ENCODE measurements at places on chromosomes 3 and 15. TPM values are rescaled to one million over a fixed set of nuclear protein-coding genes. Genes with fewer than 3 reads are reported as not detected.

DNA sequence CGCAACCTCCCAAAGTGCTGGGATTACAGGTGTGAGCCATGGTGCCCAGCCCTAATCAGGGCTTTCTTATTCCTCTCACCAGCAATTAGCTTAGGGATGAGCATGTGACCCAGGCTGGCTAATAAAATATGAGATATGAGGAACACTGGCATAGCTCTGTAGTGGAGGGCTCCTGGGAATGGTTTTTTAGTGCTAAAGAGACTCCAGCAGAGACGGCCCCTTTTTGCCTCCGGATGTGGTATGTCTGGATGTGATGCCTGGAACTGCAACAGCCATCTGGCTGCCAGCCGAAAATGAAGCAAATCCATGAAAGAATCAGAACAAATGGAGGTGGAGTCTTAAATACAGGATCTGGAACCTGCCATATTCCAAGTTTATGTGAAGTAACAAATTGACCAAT is 69.1 kb upstream of the MAGI1 start:
- DNase-seq: peak; percentile 33

The ZNF620 gene
- polyA plus RNA-seq: 0.27 TPM

DNA sequence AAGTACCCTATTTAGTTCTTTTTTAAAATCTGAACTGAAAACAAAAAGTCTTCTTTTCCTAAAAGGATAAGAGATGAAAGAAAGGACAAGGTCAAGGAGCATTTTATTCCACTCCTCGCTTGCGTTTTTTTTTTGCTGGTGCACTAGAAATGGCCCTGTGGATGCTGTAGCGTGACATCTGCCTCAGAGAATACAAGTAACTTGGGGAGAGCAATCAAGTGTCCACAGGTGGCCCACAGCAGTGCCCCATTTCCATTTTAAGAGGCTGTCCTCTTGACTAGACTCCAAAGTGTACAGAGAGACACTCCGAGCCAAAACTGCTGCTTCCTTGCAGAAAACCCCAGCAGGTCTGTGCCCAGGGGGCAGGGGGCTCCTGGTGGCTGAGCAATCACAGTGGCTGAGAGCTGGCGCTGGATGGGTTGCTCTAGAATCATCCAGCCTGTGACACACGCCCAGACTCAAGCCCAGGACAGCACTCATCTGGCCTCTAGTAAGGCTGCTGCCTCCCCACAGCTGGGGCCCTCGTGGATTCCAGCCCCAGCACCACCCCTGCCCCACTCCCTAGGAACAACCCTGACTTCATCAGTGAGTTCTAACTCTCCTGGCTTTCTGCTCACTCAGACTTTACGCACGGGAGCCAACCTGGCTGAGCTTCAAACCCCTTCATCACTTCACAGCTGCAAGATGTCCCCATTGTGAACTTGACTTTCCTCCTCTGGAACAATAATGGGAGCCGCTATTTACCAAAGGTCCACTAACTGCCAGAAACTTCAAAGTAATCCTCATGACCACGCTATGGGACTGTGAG is 71.1 kb upstream of the SPATA12 start:
- DNase-seq: no peak

- peak; percentile 83 for DNase-seq
Observed at GRCh38 chr3:29280404-29281093, at the start of gene RBMS3. Gene RBMS3 (plus strand): TSS chr3:29281071.

GRCh38 chr15:25346371-25346770 is 92.5 kb downstream of the UBE3A start:
- DNase-seq: no peak

DNA sequence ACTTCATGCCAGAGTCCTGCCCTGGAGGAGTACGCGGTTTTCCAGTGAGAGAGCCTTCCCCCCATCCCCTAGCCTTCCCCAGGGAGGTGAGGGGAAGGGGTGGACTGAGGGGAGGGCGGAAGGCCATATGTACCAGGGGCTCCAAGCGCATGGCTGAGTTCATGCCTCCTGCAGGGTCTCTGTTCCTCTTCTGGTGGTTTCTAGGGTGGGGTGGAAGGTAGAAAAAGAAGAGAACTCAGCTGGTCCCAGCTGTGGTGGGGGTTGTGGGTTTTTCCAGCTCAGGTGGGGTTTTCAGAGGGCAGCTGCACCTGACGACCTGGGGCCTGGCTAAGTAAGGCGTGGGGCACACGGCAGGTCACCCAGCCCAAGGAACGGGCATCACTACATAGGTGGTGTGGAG is 10.7 kb upstream of the IQSEC1 start:
- no peak for DNase-seq

DNA sequence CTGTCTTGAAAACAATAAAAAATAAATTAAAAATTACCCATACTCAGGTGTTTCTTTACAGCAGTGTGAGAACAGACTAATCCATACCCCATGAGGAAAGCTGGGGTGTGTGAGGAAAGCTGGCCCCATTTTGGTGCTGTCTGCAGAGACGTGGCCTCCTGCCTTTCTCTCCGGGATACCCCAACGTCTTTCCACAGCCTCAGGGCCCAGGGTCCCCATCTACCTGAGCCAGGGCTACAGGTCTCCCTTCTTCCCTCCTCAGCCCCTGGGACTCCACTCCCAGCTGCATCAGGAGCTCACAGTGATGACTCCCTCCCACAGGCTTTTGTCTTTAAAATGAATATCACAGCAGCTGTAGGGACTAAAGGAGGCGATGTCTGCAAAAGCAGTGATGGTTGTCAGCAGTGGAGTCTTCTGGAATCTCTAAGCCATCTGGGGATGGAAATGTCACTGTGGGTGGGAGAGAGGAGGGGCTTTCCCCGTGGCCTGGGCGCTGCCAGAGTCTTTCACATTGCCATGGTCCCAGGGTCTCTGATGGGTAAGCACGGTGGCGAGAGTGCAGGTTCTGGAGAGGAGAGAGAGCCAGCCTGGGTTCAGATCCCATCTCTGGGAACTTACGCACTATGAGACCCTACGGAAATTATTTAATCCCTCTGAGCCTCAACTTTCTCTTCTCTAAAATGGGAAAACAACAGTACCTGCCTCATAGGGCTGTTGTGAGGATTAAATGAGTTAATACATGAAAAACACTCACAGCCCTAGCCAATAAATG is 259.3 kb downstream of the PLCL2 start:
- no peak for DNase-seq

DNA sequence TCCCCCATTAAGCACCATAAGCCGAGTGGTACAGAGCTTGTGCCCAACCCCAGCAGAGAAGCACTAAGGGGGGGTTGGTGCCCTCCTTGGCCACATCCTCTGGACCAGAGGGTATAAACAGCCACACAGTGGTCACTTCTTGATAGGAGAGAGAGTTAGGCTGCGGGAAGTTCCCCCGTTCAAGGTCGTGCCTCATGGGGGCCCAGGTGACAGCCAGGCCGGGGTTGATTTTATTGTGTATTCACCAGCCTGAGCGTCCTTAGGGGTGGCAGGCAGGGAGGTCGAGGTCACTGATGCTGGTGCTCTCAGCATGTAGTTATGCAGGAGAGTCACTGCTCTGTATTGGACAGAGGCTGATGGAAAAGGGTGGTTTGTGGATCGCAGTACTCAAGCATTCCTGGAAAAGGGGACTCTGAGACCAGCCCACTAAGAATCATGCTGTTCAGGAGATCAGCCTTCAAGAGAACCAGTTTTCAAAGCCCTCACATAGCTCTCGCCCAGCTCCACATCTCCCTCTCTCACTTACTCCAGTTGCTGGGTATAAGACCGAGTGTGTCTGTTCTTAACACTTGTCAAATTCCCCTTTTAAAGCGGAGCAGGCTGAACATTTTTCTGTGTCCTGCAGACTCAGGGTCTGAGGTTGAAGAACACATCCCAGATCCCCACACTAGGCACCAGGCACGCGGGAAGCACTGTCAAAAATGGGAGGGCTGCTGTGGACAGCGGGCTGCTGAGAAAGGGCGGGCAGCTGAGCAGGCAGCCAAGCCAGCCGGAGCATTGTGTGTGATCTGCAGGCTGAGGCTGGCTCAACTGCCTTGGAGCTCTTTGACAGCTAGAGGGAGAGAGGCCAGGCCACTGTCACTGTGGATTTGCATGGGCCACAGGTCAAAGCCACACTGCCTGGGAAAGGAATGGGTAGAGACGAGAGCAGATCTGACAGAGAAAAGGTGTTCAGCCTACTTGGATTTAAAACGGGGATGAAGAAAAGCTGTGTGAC is 279.3 kb upstream of the LRRFIP2 start:
- no peak for DNase-seq

The SNRPN gene
- 84.6 TPM for polyA plus RNA-seq

The FSD2 gene
- not detected for polyA plus RNA-seq

DNA sequence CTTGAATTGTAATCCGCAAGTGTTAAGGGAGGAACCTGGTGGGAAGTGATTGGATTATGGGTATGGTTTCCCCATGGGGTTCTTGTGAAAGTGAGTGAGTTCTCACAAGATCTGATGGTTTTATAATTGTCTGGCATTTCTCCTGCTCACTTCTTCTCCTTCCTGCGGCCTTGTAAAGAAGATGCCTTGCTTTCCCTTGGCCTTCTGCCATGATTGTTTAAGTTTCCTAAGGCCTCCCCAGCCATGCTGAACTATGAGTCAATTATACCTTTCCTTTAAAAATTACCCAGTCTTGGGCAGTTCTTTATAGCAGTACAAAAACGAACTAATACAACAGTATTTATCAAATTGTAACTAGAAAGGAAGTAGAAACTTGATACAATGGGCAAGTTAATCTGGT is 31.9 kb downstream of the IFT57 start:
- no peak for DNase-seq

The CHRNB4 gene
- not detected for polyA plus RNA-seq

DNA sequence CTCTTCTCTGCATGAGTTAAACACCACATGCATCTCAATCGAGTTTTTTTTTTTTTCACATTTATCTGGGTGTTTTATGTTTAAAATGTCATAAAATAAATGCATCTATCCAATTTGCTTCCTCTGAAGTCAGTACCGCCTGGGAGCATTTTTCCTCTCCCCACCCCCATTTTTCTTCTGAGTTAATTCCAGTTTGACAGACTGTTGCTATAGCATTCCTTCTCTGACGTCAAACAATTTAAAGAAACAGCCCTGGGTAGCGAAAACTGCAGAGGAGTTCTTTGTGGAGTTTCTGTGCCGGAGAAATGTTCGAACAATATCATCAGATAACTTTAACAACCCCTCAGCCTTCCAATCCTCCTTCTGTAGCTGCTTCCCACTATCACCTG is 900 bp upstream of the GNB4 start:
- DNase-seq: no peak

- DNase-seq: no peak
Observed at GRCh38 chr3:127238602-127239001, 45.7 kb downstream of the PRR23E start.

- no peak for DNase-seq
Observed at GRCh38 chr3:111581403-111582119, 13.6 kb downstream of the ZBED2 start.

GRCh38 chr15:99997112-99997651 is 263.9 kb upstream of the LYSMD4 start:
- no peak for DNase-seq

The SERPINI1 gene
- polyA plus RNA-seq: 1.5 TPM

DNA sequence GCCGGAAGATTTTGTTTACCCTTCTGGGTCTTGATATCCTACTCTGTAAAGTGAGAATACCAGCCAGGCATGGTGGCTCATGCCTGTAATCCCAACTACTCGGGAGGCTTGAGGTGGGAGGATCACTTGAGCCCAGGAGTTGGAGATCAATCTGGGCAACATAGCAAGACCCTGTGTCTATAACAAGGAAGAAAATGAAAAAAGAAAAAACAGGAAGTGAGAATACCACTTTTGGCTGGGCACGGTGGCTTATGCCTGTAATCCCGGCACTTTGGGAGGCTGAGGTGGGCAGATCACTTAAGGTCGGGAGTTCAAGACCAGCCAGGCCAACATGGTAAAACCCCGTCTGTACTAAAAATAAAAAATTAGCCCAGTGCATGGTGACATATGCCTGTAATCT is 36.9 kb downstream of the SFMBT1 start:
- no peak for DNase-seq

GRCh38 chr15:81087066-81087465 is 47.0 kb upstream of the CFAP161 start:
- DNase-seq: no peak

- no peak for DNase-seq
Observed at GRCh38 chr3:45753095-45753494, 43.2 kb downstream of the SLC6A20 start.

The P2RY12 gene
- polyA plus RNA-seq: not detected

- no peak for DNase-seq
Observed at GRCh38 chr3:138331143-138331894, 1.7 kb upstream of the NME9 start.

The MME gene
- polyA plus RNA-seq: 208 TPM

The ONECUT1 gene
- not detected for polyA plus RNA-seq
